Activated CD4-positive, alpha-beta T cell treated with anti-CD3 and anti-CD28 coated beads, Interleukin-2, amount 50 U/mL, for 4 hours (primary cell): ENCODE measurements at places on chromosomes 3 and 15.

DNA sequence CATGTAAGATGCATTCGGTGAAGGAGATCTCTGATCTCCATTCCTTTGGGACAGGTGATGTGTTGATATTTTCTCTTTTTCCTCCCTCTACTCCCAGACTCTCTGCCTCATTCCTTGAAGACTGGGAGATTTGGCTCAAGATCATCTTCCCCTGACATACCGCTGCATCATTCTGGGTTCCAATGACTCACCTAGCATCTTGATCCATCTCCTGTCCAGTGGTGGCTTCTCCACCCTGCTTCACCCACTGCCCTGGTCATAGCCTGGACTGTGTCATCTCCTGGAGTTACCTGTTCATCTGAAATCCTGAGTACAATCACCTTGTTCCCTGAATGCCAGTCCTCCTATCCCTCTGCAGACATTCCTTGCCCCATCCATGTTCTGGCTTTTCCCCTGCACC, 57.4 kb upstream of the TRAK1 start:
- DNase-seq: no peak

DNA sequence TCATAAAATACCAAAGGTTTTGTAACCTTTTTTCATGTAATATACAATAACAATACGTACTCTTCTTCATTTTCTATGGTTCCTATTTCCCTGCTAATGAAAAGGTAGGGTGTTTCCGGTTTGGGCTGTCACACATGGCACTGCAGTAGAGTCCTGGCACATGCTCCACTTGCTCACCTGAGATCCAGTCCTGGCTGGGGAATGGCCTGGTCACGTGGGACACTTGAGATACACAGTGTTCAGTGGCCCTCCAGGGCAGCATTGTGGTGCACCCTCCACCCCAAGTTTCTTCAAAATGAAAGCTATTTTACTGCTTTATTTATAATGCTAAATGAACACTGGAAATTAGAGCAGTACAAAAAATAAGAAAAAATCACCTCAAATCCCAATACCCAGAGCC, 23.2 kb downstream of the MRPS25 start:
- DNase-seq: no peak

- DNase-seq: no peak
Measured at GRCh38 chr3:79809106-79809505, 41.3 kb upstream of the ROBO1 start.

DNA sequence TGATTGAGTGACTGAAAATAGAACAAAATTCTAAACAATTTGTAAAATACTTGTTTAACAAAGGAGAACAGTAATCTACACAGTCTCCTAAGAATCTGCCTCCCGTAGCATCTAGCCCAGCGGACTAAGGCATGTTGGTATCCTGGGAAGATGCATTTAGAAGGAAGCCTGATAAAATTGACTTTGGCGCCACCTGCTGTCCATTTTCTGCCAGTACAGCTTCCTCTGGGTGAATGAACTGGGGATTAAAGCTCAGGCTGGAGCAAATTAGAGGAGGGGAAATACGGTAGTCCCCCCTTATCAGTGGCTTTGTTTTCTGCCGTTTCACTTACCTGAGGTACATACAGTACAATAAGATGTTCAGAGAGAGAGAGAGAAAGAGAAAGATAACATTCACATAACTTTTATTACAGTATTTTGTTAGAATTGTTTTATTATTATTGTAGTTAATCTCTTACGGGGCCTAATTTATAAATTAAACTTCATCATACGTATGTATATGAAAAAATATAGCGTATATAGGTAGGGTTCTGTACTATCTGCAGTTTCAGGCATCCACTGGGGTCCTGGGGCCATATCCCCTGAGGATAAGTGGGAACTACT, 191.6 kb downstream of the GAP43 start:
- peak; percentile 56 for DNase-seq

GRCh38 chr15:78069462-78070029, 8.0 kb downstream of the TBC1D2B start:
- no peak for DNase-seq
